ENCODE measurements at places on chromosomes 3 and 15. TPM values are rescaled to one million over a fixed set of nuclear protein-coding genes. Genes with fewer than 3 reads are reported as not detected.

The MELTF gene
- 20.8 TPM for total RNA-seq

The SLC25A38 gene
- 19.3 TPM for total RNA-seq

The LTF gene
- not detected for total RNA-seq

The COPG1 gene
- 371 TPM for total RNA-seq

The BRPF1 gene
- 7.8 TPM for total RNA-seq

The CKMT1B gene
- not detected for total RNA-seq

The OCA2 gene
- not detected for total RNA-seq

The GHRL gene
- total RNA-seq = not detected

The FOXB1 gene
- not detected for total RNA-seq

The TM4SF4 gene
- not detected for total RNA-seq
